Progenitor cell of endocrine pancreas (in vitro differentiated cells): ENCODE measurements at places on chromosomes 12 and 14. TPM values are rescaled to one million over a fixed set of nuclear protein-coding genes. Genes with fewer than 3 reads are reported as not detected.

The NFATC4 gene
- total RNA-seq = 56.6 and 57.6 TPM in 2 replicates

- H3K36me3 ChIP-seq = peaks cover 12% of the 10 kb centered on the region
- no peak overlapping the region for H3K27ac ChIP-seq
- H3K4me3 ChIP-seq = no peak overlapping the region
- no peak for DNase-seq
- H3K27me3 ChIP-seq = no peaks in the 10 kb centered on the region
Observed at GRCh38 chr14:55136885-55137786, 8.1 kb downstream of the LGALS3 start.

- no peak overlapping the region for H3K27ac ChIP-seq
- no peak overlapping the region for H3K4me3 ChIP-seq
- H3K27me3 ChIP-seq = no peaks in the 10 kb centered on the region
Observed at GRCh38 chr12:10220398-10221077, 7.9 kb downstream of the GABARAPL1 start.

- peaks cover 16% of the 10 kb centered on the region for H3K27me3 ChIP-seq
- no peak overlapping the region for H3K27ac ChIP-seq
- H3K36me3 ChIP-seq = no peaks in the 10 kb centered on the region
- no peak for DNase-seq
Observed at GRCh38 chr12:124098887-124099286, 125.9 kb downstream of the ZNF664 start.

GRCh38 chr12:54759751-54760150 lies 94.6 kb upstream of the MUCL1 start:
- H3K27me3 ChIP-seq = peaks cover 19% of the 10 kb centered on the region
- H3K27ac ChIP-seq = no peak overlapping the region
- DNase-seq = no peak
- no peaks in the 10 kb centered on the region for H3K4me1 ChIP-seq
- H3K4me3 ChIP-seq = no peak overlapping the region

The EMP1 gene
- total RNA-seq = 0.31 and 0.47 TPM in 2 replicates

- peaks cover 2% of the 10 kb centered on the region for H3K36me3 ChIP-seq
- no peak for DNase-seq
- peaks cover 30% of the 10 kb centered on the region for H3K27me3 ChIP-seq
- H3K4me1 ChIP-seq = peaks cover 12% of the 10 kb centered on the region
- no peak overlapping the region for H3K27ac ChIP-seq
Observed at GRCh38 chr12:132546647-132547046, 56.7 kb downstream of the FBRSL1 start.

The TMEM52B gene
- total RNA-seq = not detected in 2 replicates

GRCh38 chr14:35406090-35406489 lies 1.5 kb upstream of the NFKBIA start:
- no peak overlapping the region for H3K27ac ChIP-seq
- H3K4me3 ChIP-seq = peak overlapping the region; percentile 95
- H3K27me3 ChIP-seq = no peaks in the 10 kb centered on the region
- peaks cover 27% of the 10 kb centered on the region for H3K4me1 ChIP-seq

GRCh38 chr12:19129122-19129485 lies 429 bp upstream of the PLEKHA5 start:
- no peaks in the 10 kb centered on the region for H3K27me3 ChIP-seq
- peak overlapping the region; percentile 64 for H3K4me3 ChIP-seq
- peak overlapping the region; percentile 85 for H3K27ac ChIP-seq
- no peak for DNase-seq

The EGLN3 gene
- total RNA-seq = 8.3 and 9.5 TPM in 2 replicates

DNA sequence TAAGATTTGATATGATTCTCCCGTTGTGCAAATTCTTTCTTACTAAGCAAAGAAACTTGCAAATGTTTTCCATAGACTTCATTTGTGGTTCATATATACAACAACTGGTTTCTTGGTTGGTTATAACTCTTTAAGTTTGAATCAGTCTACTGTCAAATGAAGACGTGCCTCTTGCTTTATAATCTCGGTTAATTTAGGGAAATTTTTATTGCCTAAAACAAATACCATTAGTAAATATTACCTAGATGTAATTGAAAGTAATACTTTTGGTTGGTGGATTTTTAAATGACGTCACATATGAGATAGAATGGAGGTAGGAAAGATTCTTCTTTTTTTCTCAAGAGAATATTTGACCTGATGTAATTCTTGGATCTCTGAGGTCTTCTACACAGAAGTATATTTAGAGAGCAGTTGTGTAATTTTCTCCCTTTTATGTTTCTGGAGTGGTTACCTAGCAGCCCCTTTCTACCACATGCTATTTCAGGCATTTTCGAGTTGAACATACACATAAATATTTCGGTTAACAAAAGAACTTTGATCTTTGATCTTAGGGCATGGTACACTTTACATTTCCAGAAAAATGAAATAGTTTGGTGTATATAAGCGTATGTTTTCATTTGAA lies 1.7 kb downstream of the ATF7IP start:
- H3K4me1 ChIP-seq = peaks cover 22% of the 10 kb centered on the region
- H3K36me3 ChIP-seq = peaks cover 22% of the 10 kb centered on the region
- H3K4me3 ChIP-seq = peak overlapping the region; percentile 91

DNA sequence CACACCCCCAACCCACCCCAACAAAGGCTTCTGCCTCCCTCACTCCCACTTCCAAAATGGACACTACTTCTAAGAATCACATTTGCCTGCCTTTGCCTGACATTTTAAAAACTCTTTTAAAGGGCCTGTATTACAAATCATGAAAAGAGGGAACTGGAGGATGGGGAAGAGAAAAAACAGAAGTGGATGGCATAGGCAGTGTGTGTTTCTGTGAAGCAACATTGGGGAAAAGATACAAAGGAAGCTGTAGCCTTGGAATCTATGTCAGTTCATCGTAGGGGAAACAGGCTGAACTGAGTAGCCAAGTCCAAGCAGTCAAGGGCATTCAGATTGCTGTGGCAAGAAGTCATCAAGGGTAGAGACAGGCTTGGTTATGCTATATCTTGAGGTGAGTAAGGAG lies 273.9 kb downstream of the BTG1 start:
- DNase-seq = no peak
- H3K27ac ChIP-seq = peak overlapping the region; percentile 51
- H3K4me3 ChIP-seq = no peak overlapping the region
- H3K27me3 ChIP-seq = no peaks in the 10 kb centered on the region
- no peaks in the 10 kb centered on the region for H3K36me3 ChIP-seq

- H3K36me3 ChIP-seq = peaks cover 4% of the 10 kb centered on the region
- DNase-seq = no peak
- no peak overlapping the region for H3K4me3 ChIP-seq
- H3K27me3 ChIP-seq = no peaks in the 10 kb centered on the region
- H3K27ac ChIP-seq = no peak overlapping the region
Observed at GRCh38 chr12:7994731-7995205, 37.7 kb upstream of the FOXJ2 start.

DNA sequence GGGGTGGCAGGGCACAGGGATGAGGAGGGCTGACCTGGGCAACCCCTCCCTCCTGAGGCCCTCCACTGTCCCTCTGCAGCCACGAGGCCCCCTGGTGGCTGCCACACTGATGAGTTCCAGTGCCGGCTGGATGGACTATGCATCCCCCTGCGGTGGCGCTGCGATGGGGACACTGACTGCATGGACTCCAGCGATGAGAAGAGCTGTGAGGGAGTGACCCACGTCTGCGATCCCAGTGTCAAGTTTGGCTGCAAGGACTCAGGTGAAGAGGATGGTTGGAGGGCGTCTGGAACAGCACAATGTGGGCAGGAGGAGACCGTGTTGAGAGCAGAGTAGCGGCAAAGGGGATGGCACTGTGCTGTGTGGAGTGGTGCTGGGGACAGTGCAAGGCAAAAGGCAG lies 25.7 kb upstream of the LRP1-AS start:
- peak overlapping the region; percentile 26 for H3K27ac ChIP-seq
- H3K4me3 ChIP-seq = no peak overlapping the region

The ATG101 gene
- total RNA-seq = 23.5 and 26.4 TPM in 2 replicates

The CCND2 gene
- total RNA-seq = 463 and 471 TPM in 2 replicates

The PZP gene
- 0.24 and 0.29 TPM in 2 replicates for total RNA-seq

- DNase-seq = no peak
- peaks cover 4% of the 10 kb centered on the region for H3K27me3 ChIP-seq
- H3K4me1 ChIP-seq = peaks cover 65% of the 10 kb centered on the region
- no peak overlapping the region for H3K4me3 ChIP-seq
Observed at GRCh38 chr14:56125772-56126636, 7.8 kb downstream of the PELI2 start.

GRCh38 chr12:123445388-123446332 lies 9.2 kb upstream of the RILPL2 start:
- DNase-seq = no peak
- peak overlapping the region; percentile 94 for H3K27ac ChIP-seq
- H3K27me3 ChIP-seq = no peaks in the 10 kb centered on the region
- H3K36me3 ChIP-seq = no peaks in the 10 kb centered on the region
- no peak overlapping the region for H3K4me3 ChIP-seq

DNA sequence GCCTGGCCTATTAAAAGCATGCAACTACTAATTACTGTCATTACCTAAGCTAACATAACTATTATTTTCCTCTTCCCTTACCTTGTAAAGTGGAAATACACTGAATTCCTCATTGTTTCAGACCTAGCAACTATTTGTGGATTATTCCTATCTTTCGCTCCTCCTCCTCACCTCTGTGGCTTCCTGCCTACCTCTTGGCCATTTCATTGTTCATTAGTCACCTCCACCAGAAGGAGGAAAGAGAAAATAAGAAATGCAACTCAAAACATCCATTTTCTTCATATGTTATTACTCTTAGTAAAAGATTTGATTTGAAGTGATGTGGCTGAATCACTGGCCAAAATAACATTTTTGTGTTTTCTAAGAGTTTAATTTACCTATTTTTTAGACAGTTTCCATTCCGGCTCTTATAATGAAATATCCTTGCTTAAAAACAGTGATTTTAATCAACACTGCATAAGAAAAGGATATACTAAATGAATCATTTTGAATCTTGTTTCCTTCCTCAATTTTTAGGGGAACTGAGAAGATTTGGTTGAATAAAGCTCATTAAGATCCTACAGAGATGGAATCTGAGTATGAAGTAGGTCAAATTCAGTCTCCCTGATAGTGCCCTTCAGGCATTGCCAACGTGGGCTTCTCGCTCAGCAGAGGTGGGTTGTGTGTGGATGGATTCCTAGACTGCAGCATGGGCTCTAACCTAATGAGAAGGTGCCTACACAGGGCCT lies 27.6 kb upstream of the ARHGAP5 start:
- H3K27me3 ChIP-seq = no peaks in the 10 kb centered on the region
- H3K36me3 ChIP-seq = no peaks in the 10 kb centered on the region
- H3K4me1 ChIP-seq = peaks cover under 1% of the 10 kb centered on the region
- H3K27ac ChIP-seq = no peak overlapping the region

GRCh38 chr14:55116246-55117030 lies 12.6 kb upstream of the LGALS3 start:
- DNase-seq = no peak
- H3K27me3 ChIP-seq = peaks cover 6% of the 10 kb centered on the region
- H3K36me3 ChIP-seq = no peaks in the 10 kb centered on the region
- no peak overlapping the region for H3K27ac ChIP-seq
- H3K4me1 ChIP-seq = peaks cover 16% of the 10 kb centered on the region
- H3K4me3 ChIP-seq = no peak overlapping the region

The SYT1 gene
- 4.2 and 4.3 TPM in 2 replicates for total RNA-seq

The MORN3 gene
- total RNA-seq = 1.1 and 1.5 TPM in 2 replicates

- H3K36me3 ChIP-seq = peaks cover 5% of the 10 kb centered on the region
- H3K27me3 ChIP-seq = no peaks in the 10 kb centered on the region
- no peak overlapping the region for H3K4me3 ChIP-seq
- H3K27ac ChIP-seq = no peak overlapping the region
Observed at GRCh38 chr12:21690704-21691368, 33.2 kb upstream of the LDHB start.

DNA sequence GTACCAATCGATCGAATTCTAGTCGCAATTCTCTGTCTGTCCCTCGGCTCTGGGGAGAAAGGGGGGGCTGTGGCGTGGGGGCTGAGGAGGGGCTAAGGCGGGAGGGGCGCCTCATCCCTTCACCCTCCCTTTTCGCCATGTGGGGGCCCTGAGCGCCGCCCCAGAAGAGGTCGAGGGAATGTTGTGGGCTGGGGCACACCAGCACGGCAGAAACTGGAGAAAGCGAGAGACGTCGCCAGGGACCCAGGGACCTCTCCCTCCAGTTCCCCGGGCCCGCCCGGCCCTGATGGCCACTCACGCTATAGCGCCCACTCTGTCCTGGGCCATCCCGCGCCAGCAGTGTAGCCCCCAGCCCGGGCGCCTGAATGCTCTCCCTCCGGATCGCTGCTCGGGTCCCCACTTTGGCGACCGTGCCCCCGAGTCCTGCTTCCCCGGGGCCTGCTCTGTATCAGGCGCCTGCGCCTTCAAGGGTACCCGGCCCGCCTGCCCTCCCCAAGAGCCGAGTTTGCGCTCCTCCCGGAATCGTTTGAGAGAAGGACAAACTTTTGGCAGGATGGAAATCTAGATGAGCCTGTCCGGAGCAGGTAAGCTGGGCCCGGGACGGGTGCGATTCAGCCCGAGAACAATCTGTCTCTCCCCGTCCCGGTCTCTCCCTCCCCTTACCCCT lies 62.6 kb downstream of the SMUG1 start:
- H3K4me1 ChIP-seq = peaks cover 68% of the 10 kb centered on the region
- peaks cover 9% of the 10 kb centered on the region for H3K36me3 ChIP-seq
- peak overlapping the region; percentile 95 for H3K4me3 ChIP-seq
- H3K27me3 ChIP-seq = no peaks in the 10 kb centered on the region
- H3K27ac ChIP-seq = peak overlapping the region; percentile 96

DNA sequence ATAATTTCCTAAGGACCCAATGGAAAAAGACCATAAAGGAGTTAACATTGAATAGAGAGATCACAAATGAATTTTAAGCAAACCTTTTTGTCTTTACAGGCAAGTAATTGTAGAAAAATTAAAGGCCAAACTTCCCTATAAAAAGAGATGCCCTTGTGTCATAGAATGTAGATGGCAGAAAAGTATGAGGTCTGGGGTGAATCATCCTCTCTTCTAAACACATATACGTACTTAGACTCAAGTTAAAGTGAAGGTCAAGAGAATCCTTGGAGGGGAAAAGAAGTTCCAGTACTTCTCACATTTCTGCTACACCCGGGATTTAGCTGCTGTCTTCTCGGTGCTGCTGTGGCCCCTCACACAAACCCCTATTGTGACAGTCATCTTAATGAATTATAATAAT lies 116.2 kb upstream of the ARID2 start:
- peaks cover 24% of the 10 kb centered on the region for H3K4me1 ChIP-seq
- DNase-seq = no peak
- no peak overlapping the region for H3K27ac ChIP-seq
- no peak overlapping the region for H3K4me3 ChIP-seq
- H3K36me3 ChIP-seq = no peaks in the 10 kb centered on the region
- H3K27me3 ChIP-seq = no peaks in the 10 kb centered on the region

The CCDC88C gene
- 78.1 and 85.5 TPM in 2 replicates for total RNA-seq

The PAPLN gene
- total RNA-seq = 2.0 and 2.7 TPM in 2 replicates

- H3K27me3 ChIP-seq = no peaks in the 10 kb centered on the region
- H3K4me1 ChIP-seq = peaks cover 19% of the 10 kb centered on the region
- H3K36me3 ChIP-seq = no peaks in the 10 kb centered on the region
- no peak overlapping the region for H3K4me3 ChIP-seq
Observed at GRCh38 chr14:68279777-68280233, 460.2 kb downstream of the RAD51B start.

GRCh38 chr14:38880643-38881524 lies 222.2 kb downstream of the SEC23A start:
- DNase-seq = no peak
- H3K4me1 ChIP-seq = peaks cover 3% of the 10 kb centered on the region
- H3K36me3 ChIP-seq = peaks cover 1% of the 10 kb centered on the region

DNA sequence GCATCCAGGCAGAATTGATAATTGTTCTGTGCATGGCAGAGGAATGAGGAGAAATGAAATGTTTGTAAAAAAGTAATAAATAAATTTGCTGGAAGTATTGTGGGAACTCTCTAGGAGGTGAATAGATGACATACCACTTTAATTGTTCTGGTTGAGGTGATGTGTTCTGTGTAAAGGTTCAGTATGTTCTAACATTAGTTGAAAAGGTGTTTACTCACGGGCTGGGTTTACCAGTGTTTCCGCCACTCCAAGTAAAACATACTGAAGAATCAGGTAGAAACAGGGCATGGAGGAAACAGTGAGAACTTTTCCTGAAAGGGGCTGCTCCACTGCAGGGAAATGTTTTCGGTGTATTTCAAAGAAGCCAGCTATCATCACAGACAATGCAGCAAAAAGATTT lies 53.3 kb downstream of the SLC15A5 start:
- H3K27ac ChIP-seq = no peak overlapping the region
- no peak overlapping the region for H3K4me3 ChIP-seq
- no peaks in the 10 kb centered on the region for H3K27me3 ChIP-seq
- no peak for DNase-seq
- peaks cover 3% of the 10 kb centered on the region for H3K4me1 ChIP-seq
